ENCODE measurements at places on chromosomes 6 and 20.

- DNase-seq, result no peak
Observed at GRCh38 chr20:62310757-62311121, 7.9 kb downstream of the ADRM1 start.

GRCh38 chr20:4192378-4193068 is 177.2 kb upstream of the RNF24 start:
- DNase-seq, result no peak

DNA sequence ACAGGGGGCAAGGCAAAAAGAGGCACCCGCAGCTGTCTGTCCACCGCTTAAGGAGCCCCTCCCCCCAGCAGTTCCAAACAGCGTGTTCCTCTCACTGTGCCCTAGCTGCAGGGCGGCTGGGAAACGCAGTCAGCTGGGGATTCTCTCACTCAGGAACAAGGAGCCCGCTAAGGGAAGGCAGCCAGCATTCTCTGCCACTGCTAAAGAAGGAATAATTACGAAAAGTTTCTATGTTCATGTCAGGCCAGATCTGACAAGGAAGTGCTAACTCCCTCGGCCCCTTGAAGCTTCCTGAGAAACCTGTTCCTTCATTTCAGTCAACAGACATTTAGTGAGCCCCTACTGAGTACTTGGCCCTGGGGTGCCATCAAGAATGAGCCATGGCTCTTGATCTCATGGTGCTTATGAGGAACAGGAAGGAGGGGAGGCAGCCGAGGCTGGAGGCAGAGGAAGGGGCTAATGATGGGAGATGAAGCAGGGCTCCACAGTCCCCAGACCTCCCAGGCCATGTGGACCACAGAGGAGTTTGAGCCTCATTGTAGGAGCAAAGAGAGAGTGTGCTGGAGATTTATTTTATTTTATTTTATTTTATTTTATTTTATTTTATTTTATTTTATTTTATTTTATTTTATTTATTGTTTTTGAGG is 101.7 kb upstream of the PMEPA1 start:
- DNase-seq, result no peak

GRCh38 chr6:56909115-56909907 is 45.6 kb upstream of the BEND6 start:
- DNase-seq, result no peak

DNA sequence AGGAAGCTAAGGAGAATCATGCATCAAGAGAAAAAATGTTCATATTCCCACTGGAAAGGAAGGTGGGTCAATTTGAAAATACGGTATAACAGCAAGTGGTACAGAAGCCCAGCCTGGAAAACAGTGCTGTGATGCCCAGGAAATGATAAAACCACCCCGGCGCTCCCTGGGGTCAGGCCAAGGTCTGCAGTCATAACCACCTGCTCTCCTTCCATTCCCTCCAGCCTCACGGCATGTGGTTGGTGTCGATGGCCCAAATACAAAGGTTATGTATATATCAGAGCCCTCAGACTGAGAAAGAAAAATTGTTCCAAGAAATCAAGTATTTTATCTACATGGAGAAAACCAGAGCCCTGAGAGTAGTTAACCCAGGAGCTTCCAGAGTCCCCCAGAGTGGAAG is 208.1 kb upstream of the CDYL start:
- DNase-seq, result no peak

DNA sequence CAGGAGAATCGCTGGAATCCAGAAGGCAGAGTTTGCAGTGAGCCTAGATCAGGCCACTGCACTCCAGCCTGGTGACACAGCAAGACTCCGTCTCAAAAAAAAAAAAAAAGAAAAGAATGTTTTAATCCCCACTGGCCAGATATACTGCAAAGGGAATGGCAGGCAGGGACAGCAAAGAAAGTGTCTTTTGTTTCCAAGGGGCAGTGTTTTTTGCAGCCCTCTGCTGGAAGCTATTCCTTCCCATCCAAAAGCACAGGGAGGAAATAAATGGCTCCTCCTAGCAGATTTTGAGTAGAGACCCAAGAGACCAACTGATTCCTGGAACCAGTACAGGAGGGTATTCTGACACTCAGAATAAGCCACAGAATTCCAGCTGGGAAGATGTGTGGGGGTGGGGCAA is 112.5 kb upstream of the STMND1 start:
- DNase-seq, result no peak

- DNase-seq, result no peak
Observed at GRCh38 chr6:106790935-106791334, 161.6 kb downstream of the QRSL1 start.

- DNase-seq, result no peak
Observed at GRCh38 chr6:167554854-167555253, 230.0 kb downstream of the TTLL2 start.

DNA sequence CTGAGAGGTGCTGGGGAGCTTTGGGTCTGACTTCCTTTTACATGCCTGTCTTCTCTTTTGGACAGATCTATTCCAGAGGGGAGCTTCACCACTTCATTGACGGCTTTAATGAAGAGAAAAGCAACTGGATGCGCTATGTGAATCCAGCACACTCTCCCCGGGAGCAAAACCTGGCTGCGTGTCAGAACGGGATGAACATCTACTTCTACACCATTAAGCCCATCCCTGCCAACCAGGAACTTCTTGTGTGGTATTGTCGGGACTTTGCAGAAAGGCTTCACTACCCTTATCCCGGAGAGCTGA is 13.1 kb downstream of the PRDM1 start:
- DNase-seq, result no peak

DNA sequence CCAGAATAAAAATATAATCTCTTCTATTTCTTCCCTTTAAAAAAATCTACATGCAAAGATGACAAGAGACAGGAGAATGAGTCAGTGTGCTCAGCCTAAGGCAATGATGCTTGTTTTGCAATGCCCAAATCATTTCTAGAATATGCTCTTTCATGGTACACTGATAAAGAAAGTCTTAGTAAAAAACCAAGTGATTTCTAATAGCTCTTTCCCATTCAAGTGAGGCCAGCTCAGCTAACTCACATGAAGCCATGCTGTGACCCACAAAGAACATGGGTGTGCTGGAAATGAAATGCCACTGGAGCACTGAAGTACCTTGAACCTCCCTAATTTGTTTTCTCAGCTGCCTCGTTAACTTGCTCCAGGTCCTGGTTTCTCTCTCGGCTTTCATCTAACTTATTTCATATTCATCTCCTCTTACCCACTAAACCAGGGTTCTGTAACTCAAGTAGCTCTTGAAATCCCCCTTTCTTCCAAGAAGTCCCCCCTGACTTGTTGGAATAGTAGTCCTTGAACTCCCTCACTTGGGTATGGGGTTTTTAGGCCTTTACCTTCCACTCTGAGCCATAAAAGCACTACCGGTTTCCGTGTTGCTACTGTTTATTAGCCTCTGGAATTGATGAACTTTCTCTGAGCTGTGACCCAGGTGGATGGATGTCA is 92.7 kb downstream of the IRF4 start:
- DNase-seq, result no peak

GRCh38 chr6:55167860-55168259 is 6.5 kb upstream of the HCRTR2 start:
- no peak for DNase-seq

GRCh38 chr6:117613920-117614560 is 11.7 kb upstream of the GOPC start:
- DNase-seq, result no peak

GRCh38 chr6:23365732-23366131 is 760.3 kb upstream of the NRSN1 start:
- DNase-seq, result no peak

- DNase-seq, result no peak
Observed at GRCh38 chr20:38209054-38209675, 44.1 kb upstream of the TGM2 start.

- DNase-seq, result no peak
Observed at GRCh38 chr6:45320349-45320748, 7.8 kb upstream of the RUNX2 start.

DNA sequence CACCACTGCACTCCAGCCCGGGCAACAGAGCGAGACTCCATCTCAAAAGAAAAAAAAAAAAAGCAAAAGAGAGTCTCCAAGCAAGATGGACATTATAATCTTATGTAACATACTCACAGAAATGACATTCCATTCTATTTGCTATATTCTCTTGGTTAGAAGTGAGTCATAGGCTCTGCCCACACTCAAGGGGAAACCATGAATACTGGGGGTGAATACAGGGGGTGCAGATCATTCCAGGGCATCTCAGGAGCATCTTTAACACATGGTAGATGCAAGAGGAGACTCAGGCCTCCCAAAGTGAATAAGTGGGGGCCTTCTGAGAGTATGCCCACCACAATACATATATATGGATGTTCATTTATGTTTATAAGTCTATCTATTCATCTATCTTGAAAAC is 18.3 kb upstream of the RANBP9 start:
- DNase-seq, result no peak

DNA sequence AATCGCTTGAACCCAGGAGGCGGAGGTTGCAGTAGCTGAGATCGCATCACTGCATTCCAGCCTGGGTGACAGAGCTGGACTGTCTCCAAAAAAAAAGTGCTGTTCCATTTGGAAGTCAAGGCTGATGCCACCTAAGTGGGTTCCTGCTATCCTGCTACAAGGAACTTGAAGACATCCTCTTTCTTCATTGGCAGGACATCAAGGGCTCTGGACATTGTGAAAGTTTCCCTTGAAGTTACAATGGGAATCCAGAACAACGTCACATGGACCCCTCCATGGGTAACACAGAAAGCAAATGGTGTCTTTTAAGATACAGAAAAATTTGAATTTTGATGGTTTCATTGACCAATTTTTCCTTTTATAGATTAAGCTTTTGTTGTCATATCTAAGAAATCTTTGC is 15.5 kb upstream of the ITCH start:
- DNase-seq, result no peak

GRCh38 chr6:45512717-45513116 is 135.0 kb upstream of the SUPT3H start:
- no peak for DNase-seq

- DNase-seq, result no peak
Observed at GRCh38 chr6:17473554-17473953, 80.2 kb downstream of the CAP2 start.

- DNase-seq, result no peak
Observed at GRCh38 chr6:106693418-106693817, 64.0 kb downstream of the QRSL1 start.

GRCh38 chr6:18501663-18502013 is 114.5 kb downstream of the RNF144B start:
- no peak for DNase-seq

DNA sequence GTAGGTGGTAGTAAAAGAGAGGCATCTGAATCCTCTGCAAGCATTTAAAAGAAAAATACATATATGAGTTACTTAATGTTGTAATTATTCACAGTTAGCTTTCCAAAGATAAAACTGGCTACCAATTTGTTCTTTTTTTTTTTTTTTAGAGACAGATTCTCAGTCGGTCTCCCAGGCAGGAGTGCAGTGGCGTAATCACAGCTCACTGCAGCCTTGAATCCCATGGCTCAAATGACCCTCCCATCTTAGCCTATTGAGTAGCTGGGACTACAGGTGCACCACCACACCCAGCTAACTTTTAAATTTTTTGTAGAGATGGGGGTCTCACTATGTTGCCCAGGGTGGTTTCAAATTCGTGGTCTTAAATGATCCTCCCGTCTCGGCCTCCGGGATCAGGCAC is 36.5 kb downstream of the SGK1 start:
- DNase-seq, result no peak

DNA sequence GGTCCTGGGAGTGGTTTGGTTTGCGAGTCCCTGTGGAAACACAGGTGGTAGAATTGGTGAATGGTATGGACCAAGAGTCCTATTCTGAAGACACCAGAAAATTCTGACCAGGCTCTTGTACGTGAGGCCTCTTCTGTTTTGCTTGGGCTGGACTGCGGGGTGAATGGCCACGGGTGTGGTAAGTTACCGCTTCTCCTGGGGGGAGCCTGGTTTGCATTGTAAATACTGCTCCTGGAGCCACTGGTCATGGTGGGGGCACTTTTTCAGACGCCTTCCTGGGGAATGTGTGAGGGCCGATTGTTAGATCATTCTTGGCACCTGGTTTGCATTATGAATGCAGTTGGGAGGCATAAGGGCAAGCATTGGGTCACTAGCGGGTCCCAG is 25.4 kb upstream of the EPB41L1 start:
- DNase-seq, result no peak

- DNase-seq, result no peak
Observed at GRCh38 chr6:36908747-36909146, 23.0 kb downstream of the C6orf89 start.

DNA sequence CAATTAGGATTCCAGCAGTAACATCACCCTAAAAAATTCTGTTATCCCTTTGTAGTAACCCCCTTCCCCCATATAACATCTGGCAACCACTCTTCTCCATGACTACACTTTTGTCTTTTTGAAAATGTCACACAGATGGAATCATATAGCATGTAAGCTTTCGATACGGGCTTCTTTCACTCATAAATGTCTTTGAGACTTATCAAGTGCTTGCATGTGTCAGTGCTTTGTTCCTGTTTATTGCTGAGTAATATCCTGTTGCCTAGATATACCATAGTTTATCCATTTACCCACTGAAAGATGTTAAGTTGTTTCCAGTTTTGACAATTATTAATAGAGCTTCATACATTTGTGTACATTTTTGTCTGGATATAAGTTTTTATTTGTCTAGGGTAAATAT is 10.4 kb upstream of the SNPH start:
- no peak for DNase-seq

- DNase-seq, result no peak
Observed at GRCh38 chr6:1758076-1758679, 148.5 kb downstream of the FOXC1 start.
